ENCODE measurements at places on chromosomes 2 and 18.
A peak's percentile ranks its signal among the peaks of the same experiment; 100 is the strongest.

GRCh38 chr18:24420551-24420950 is 5.9 kb upstream of the IMPACT start:
- no peak for DNase-seq

- no peak for DNase-seq
Measured at GRCh38 chr2:235852526-235852920, 315.7 kb downstream of the GBX2 start.

DNA sequence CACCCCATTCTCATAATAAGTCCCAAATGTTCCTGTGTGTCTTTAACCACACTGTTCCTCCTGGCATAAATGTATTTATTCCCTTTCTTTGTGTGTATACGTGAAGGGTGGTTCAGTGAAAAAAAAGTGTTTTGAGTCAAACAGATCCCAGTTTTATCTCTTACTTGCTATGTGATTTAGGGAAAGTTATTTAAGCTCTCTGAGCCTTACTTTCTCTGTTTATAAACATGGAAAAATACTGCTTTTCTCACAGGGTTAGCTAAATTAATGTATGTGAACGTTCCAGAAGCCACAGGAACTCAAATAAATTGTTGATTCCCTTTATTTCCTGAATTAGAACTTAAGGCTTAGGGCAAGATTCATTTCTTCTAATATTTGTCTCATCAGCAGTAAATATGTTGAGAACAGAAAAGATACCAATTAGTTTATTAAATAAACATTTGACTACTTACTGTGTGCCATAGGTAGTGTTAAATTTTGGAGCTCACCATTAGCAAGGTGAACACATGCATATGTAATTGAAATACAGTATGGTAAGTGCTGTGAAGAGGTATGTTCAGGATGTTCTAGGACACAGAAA is 33.2 kb downstream of the RALBP1 start:
- DNase-seq = no peak

DNA sequence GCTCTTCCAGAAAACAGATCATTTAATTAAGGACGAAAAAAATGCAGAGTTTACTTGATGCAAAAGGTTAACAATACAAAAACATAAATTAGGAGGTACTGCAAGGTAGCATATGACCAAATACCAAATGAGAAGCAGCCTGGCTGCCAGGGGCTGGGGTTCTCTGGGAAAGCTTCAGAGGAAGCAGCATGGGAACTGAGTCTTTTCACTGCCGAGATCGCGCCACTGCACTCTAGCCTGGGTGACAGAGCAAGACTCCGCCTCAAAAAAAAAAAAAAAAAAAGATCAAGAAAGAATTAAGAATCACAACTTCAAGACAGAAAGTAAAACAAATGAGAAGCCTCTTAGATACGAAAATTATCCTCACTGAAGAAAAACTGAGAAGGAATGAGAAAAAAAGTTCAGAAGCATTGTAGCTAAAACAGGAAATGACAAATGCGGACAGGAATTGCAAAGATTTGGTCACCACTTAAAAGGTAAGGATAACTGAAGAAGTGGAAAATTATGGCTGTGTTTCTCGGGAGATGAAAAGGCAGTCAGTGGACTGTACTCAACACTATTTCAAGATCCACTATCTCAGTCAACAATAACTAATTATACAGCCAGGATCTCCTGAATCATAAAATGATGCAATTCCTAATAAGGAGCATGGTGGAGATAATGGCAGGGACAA is 4.3 kb downstream of the SEPTIN10 start:
- peak; percentile 70 for DNase-seq

- peak; percentile 78 for DNase-seq
Measured at GRCh38 chr2:42424033-42424432, 63.0 kb upstream of the COX7A2L start.

GRCh38 chr2:124323321-124323720 is 298.2 kb downstream of the CNTNAP5 start:
- DNase-seq = peak; percentile 42

GRCh38 chr2:1907291-1907690 is 163.0 kb upstream of the PXDN start:
- no peak for DNase-seq

DNA sequence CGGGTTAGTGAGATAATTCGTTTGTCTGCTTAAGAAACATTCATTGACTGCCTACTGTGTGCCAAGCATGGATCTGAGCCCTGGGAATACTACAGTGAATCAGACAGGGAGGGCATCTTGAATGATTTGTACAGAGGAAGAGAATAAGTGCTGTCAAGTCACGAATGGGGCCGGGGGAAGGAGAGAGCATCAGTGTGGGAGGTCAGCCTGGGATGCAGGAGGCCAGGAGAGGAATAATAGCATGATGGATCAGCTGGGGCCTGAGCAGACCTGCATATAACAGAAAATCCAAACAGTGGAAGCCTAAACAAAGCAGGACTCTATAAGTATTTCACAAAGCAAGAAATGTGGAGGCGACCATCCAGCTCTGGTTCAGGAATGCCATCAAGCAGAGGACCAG is 55.4 kb upstream of the PAX8 start:
- no peak for DNase-seq

DNA sequence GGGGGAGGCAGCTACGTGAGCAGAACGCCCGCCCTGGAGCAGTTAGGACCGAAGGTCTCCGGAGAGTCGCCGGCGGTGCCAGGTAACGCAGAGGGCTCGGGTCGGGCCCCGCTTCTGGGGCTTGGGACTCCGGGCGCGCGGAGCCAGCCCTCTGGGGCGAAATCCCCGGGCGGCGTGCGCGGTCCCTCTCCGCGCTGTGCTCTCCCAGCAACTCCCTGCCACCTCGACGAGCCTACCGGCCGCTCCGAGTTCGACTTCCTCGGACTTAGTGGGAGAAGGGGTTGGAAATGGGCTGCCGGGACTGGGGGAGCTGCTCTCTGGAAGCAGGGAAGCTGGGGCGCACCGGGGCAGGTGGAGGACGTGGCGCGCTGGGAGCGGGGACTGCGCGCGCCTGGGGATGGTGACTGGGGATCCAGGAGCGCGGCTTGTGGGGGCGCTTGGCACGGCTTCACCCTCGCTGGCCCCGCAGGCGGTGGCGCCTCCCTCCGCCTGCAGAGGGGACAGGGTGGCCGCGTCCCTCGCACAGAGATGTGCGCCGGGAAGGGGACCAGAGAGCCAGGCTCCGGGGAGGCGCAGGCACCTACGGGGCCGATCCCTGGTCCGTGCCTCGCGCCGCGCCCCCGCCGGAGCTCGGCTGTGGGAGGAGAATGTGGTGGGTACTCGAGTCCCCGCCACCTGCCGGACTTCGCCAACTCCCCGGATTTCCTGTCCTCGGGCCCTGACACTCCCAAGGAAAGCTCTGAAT is 688 bp downstream of the CDH20 start:
- DNase-seq = no peak

- DNase-seq = no peak
Measured at GRCh38 chr2:4122726-4123125, 419.4 kb downstream of the DCDC2C start.

GRCh38 chr2:73067043-73067442 is 4.5 kb downstream of the SFXN5 start:
- DNase-seq = no peak

GRCh38 chr2:18167871-18168270 is 289.4 kb downstream of the KCNS3 start:
- no peak for DNase-seq

DNA sequence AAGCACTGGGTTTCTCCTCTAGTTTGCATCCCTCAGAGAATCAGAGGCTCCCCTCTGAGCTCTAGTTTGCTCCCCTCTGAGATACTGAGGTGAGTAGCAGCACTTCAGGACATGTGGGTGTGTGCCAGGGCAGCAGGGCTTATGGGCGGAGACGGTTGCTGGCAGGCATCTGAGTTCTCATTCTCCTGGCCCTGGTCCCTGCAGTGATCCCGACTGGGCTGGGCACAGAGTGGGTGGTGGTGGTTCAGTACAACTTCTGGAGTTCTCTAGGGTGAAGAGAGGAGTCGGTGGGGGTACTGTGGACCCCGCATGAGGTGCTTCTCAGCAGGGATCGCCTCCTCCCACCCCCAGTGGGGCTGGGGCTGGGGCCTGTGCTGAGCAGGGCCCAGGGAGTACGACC is 47.9 kb downstream of the BOLA3 start:
- no peak for DNase-seq

- no peak for DNase-seq
Measured at GRCh38 chr2:44218771-44219170, 50.1 kb downstream of the PPM1B start.

- no peak for DNase-seq
Measured at GRCh38 chr2:45782436-45782835, 131.0 kb downstream of the PRKCE start.

- DNase-seq = peak; percentile 64
Measured at GRCh38 chr2:227366769-227367426, 12.2 kb downstream of the TM4SF20 start.

- no peak for DNase-seq
Measured at GRCh38 chr18:2982022-2982421, 30.9 kb downstream of the LPIN2 start.

DNA sequence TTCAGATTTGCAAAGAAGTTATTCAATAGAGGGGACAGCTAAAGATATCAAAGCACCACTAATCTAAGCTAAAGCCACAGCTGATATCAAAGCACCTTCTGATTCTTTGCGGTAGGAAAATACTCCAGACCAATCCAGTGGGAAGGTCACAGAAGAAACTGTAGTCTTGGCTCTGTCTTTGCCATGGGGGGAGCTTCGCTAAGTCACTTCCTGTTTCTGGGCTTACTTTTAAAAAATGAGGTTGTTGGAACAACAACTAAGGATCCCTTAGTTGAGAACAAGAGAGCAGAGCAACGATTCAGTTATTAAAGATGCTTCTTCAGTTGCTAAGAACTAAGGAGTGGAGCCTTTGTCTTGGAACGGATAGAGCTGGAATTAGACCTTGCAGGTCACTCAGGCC is 12.2 kb downstream of the LPIN1 start:
- no peak for DNase-seq

- DNase-seq = no peak
Measured at GRCh38 chr2:230455005-230455684, 39.1 kb downstream of the SP100 start.

DNA sequence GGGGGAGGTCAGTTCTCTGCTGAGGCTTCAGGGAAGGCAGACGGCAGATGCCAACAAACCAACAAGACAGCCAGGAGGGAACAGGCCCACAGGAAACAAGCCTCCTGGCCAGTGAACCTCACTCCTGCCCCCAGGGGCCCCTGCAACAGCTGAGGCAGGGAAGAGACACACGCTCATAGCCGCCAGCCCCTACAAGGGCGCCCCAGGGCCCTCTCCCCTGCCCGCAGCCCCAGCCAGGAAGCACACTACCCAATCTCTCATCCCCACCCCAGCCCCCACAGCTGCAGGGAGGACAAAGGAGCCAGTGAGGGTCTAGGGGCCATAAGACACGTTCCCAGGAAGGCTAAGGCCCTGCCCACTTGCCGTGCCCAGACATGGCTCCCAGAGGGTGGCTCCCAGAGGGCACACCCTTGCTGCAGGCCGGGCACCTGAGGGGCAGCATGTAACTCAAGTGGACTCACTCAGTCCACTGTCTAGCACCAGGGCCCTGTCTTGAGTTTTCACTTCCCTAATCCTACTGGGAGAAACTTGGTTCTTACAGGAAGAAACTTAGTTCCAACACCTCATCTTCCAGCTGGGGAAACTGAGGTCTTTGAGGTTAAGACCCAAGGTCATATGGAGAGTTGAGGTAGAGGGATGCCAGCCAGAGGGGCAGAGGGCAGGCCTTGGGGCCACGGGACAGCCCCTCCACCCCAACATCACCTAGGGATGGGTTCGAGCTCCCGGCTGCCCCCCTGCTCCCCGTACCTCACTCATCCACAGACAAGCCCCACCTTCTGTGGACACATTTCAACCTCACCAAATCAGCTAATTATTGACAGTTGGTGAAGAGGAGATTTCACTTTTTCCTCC is 37.3 kb downstream of the EMX1 start:
- DNase-seq = no peak

GRCh38 chr2:75506101-75506697 is 54.5 kb downstream of the EVA1A start:
- no peak for DNase-seq

DNA sequence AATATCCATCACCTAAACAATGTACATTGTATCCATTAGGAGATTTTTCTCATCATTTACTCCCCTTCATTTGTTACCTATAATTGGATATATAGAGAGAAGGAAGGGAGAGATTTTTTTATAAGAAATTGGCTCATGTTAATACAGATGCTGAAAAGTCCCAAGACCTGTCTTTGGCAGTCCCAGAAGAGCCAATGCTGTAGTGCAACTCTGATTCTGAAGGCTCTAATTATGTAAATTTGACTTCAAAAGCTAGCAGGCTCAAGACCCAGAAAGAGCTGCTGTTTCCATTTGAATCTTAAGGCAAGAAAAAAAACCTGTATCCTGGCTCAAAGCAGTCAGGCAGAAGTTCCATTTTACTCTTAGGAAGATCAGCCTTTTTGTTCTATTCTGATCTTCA is 1245.5 kb upstream of the FAM98A start:
- no peak for DNase-seq

GRCh38 chr18:582465-582864 is 2.3 kb downstream of the CETN1 start:
- no peak for DNase-seq

GRCh38 chr18:13112982-13113381 is 105.6 kb upstream of the LDLRAD4 start:
- DNase-seq = peak; percentile 45
